ENCODE measurements at places on chromosomes 6 and 20.

DNA sequence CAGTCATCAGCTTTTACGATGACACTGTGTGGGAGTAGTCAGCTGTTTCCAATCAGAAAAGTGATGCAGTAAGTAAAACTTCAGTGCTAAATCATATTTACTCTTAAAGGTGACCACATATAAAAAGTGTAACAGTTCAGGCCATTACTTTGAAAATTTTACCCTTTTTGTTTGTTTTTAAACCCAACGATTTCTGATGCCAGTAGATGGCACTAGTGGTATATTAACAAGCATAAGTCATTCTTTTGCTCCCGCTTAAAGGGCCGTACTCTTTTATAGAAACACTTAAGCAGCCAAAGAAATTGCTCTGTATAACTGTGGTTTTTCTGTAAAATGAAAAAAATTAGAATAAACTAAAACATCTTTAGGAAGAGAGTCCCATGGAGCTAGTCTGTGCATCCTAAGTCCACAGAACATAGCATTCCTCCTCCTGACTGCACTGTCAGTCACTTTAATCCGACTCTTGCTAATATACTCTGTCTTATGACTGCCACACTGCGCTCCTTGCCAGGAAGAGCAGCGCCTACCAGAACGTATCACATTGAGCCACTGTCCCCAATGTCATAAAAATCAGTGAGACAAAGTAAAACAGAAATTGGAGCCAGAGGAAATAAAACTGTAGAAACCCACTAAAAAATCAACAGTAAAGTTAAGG is 25.0 kb downstream of the HEBP2 start:
- no peak for DNase-seq

DNA sequence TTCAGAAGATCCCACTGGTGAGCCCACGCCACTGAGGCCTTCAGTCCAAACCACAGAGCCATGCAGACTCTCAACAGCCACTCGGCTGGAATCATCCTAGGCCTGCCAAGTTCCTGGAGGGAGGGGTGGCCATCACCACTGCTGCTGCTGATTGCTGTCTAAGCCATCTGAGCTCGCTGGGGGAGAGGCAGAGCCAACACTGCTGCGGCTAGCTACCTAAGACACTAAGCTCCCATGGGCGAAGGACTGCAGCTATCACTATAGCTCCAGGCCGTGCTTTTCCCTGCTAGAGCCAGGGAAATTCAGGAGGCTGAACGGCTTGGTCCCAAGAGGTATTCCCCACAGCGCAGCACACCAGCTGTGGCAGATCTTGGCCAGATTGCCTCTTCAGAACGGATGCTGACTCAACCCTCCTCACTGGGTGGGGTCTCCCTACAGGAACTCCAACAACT is 73.6 kb downstream of the TBC1D32 start:
- DNase-seq = no peak

GRCh38 chr6:74133073-74133472 is 437.1 kb downstream of the CD109 start:
- DNase-seq = no peak

GRCh38 chr6:3876101-3876500 is 26.9 kb downstream of the FAM50B start:
- no peak for DNase-seq

DNA sequence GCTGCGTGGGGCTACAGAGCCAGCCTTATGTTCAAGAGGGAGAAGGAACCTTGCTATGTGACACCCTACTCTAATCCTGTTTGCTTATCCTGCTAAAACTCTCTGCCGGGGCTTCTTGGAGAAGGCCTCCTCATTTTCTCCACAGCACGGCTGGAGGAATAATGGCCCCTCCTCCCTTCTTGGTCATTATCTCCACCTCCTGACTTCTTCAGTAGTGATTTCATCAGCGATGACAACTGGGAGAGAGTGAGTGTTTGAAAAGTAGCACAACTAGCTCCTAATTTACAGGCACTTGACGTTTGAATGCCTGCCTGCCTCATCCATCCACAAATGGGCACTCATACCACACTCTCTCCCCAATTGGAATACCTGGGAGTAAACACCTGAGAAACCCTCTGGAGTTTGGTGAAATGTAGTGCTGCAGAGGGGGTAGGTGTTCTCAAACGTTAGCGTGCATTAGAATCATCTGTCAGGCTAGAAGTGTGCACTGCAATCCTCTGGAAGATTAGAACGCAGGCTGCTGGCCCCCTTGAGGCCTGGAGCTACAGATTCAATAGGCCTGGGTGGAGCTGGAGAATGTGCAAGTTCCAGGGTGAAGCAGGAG is 148.5 kb downstream of the FOXC1 start:
- DNase-seq = no peak

- DNase-seq = no peak
Observed at GRCh38 chr6:136051140-136051775, 198.9 kb downstream of the MTFR2 start.

DNA sequence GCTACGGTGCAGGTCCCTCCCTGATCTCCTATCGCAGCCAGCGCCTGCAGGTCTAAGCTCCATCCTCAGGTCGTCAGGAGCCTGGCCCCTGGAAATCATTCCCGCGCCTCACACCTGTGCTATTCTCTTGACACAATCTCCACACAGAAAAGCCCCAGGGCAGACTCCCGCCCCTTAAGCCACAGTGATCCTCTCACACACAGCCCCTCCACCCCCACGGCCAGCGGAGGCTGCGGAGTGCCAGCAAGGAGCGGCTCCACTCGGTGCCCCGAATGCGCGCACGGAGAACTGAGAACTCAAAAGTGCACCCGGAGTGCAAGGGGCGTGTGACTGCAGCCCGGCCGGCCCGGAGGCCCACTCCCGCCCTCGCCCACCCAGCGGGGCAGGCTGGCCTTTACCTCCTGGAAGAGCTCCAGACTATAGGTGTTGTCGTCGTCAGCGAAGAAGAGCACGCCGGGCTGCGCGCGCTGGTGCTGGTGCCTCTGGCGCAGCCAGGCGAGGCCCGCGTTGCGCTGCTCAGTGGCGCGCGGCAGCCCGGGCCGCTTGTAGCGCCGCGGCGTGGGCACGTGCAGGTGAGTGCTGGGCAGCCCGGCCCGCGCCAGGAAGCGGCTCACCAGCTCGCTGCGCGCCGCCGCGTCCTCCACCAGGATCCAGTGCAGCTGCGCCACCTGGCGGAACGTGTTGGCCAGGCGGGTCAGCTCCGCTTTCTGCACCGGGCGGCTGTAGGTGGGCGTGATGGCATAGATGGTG is 1.2 kb downstream of the B3GAT2 start:
- DNase-seq = peak; percentile 73

DNA sequence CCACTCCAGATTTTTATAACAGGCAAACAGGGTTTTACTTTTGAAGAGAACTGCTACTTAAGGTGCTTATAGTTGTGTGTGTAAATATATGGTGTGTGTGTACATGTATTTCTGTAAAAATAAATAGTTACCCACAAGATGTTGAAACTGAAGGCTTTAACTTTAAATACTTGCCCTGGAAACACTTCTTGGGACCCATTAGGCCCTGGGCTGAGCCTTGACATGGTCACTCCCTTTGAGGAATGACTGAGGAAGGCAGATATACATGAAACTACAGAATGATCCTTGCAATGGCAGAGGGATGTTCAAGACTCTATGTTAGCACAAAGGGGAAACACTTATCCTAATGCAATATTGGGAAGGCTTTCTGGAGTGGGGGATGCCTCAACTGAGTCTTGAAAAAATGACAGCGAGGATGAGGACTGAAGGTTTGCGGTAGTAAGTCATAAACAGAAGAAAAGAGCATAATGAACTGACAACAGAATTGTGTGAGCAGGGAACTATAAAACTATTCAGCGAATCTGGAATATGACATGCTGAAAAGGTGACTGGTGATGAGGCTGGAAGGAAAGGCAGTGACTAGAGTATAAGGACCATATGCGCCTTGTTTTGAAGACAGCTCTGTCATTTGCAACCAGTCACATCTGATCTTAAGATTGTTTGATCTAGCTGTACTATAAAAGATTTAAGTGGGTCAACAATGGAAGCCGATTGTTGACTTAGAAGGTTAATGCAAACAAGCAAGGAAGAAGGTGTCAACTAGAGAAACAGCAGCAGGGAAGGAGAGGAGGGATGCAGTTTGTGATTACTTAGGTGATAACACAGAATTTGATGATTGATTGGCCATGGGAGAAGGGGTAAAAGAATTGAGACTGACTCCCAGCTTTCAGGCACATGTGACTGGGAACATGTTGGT is 64.4 kb upstream of the COL21A1 start:
- no peak for DNase-seq

- no peak for DNase-seq
Observed at GRCh38 chr6:135667691-135668455, 170.3 kb upstream of the AHI1 start.

DNA sequence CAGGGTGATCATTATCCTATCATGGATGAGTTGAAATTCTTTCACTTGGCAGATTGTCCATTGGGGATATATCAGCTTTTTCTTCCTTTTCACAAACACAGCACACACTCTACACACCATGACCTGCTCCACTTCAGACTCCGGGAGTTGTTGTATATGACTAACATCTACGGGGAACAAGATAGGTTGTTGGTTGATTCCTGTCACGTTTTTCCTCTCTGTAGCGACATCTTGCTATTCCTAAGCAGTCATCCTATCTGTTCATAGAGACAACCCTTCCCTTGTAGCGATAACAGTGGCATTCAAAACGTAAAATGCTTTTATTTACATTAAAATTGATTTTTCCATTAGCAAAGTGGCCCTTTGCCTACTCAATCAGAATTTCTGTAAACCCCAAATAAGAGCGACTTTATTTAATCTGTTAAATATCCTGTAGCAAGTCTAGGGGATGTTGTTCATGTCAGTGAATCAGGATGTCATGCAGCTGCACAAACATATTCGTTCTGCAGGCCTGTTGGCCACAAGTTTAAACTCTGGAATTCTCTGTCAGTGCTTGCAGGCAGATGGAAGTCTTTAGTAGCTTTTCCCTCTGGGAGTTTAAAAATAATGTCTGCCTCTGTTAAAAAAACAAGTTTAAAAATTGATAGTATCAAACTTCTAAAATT is 23.1 kb downstream of the PHACTR2 start:
- no peak for DNase-seq

DNA sequence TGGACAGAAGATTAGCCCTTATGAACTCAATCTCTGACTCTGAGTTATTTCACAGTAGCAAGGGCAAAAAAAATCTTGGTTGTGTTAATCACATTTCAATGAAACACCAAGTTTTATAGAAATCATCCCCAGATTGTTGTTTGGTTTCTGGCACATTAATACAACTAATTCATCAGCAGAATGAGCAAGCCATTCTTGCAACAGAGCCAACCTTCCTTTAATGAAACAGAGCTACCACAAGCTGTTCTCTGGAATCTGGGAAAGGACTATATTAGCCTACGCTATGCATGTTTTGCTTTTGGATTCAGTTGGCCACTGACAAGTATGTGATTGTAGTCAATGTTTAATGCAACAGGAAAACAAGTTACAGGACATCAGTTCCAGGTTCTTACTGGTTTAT is 13.8 kb upstream of the POPDC3 start:
- DNase-seq = no peak

DNA sequence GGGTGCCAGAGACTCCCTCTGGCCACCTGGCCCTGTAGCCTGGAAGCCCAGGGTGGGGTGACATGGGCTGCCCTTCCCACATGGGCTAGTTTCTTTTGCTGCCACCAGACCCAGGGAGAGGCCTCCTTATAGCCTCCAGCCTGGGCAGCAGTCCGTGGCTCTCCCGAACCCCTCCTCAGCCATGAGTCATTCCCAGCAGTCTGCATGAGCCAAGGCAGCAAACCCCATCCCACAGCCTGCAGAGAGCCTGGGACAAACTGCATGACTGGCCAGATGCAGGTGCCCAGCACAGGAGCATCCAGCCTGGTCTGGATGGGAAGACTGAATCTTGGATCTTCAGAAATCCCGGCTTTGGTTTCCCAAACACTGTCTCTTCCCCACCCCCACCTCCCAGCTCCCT is 75.7 kb downstream of the MRPL14 start:
- no peak for DNase-seq

DNA sequence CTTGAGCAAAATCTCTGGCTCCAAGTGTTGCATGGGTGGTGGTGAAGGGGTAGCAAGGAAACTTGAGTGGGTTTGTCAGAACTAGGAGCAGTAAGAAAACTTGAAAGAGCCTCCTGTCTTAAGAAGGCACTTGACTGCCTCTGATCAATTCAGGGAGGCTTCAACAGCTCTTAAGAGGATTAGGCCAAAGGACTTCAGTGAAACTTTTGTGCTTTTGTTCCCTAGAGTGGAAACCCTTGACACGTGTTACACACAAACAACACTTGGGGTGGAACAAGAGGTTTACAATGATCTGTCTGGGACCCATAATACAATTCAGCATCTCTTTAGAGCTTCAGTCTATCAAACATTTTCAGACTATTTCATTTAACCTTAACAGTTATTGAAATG is 80.1 kb upstream of the ARMC2 start:
- no peak for DNase-seq

GRCh38 chr20:22080985-22081384 is 375.5 kb downstream of the PAX1 start:
- DNase-seq = no peak

DNA sequence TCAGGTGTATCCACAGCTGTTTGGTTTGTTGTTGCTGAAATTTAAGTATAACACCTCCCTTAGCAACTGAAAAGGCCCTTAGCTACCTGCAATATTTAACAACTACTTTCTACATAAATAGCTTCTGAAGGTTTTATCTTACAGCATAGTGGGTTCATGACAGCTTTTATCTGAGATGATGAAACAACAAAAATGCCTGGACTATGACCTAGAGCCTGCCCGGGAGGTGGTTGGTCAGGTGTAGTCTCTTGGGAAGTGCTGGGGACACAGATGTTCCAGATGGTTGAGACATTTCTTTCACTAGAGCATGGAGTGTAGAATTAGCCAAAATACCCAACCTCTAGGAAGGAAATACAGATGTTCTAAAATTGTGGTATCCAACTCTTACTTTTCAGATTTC is 705.4 kb downstream of the MAFB start:
- no peak for DNase-seq

DNA sequence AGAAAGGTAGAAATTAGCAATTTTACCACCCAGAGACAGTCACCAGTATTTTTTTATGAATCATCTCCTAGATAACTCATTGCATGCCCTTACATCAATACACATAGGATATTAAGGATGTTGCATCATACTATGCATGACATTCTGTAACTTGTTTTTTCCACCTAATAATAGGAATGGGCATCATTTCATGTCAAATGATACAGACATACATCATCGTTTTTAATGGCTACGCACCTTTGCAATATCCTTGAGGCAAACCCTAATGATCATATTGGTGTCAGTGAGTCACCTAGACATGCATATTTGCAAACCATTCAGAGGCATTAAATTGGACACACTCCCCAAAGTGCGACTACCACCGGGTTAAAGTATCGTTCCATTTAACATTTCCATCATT is 309.7 kb upstream of the AGPAT4 start:
- no peak for DNase-seq

DNA sequence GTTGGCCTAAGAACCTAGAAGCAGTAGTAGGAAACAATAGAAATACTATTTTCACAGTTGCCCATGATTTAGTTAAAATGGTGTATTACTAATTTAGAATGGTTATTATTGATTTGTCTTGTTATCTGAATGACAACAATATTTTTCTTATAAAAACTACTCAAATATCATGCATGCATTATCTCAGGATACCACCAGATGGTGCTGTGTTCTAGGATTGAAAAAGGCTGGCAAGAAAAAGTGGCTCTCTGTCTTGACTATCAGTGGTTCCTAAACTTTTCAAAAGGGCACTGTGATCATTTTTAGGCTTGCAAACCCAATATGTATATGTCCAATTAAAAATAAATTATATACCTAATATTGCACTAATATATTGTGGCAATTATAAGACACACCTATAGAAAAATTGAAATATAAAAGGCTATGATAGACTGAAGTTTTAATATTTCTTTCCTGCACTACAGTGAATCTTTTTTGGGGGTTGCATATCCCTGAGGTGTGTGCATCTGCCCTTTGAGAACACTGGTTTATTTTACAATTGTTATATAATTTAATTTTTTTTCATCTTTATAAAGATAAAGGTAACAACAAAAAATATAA is 131.7 kb upstream of the MLIP start:
- DNase-seq = no peak

All from activated naive CD4-positive, alpha-beta T cell (primary cell).